ENCODE measurements at places on chromosomes 11 and 22.

GRCh38 chr11:86403458-86403857, 28.8 kb downstream of the CCDC81 start:
- DNase-seq: no peak

DNA sequence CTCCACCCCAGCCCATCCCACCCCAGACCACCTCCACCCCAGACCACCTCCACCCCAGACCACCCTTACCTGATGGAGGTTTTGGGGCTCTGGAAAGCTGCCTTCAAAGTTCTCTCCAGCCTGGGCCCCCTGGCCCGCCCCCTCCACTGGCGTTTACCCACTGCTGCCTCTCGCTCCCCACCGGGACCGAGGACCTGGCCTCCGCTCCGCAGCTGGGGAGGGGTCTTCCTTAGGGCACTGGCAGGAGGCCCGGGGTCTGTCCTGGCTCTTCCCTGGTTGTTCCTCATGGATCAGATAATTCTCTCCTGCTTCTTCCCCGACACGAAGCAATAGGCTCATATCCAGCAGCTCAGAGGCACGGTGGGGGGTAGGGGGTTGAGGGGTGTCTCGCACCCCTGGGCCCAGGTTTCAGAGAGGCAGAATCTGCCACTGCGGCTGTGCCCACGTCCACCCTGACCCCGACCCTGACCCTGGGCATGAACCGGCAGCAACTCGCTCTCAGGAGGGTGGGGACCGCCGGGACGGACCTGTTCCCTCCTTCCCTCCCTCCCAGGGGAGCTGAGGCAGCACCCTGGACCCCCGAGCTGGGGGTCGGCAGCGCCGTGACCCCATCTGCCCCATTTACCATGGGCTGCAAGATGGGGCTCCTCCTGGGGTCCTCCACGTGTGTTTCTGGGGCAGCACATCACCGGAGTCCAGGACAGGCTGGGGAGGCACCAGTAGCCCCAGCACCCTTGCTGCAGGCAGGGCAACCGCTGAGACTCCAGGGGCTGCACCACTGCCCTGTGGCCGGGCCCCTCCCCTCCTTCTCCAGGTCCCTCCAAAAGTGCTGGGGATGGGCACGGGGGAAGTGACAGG, 12.9 kb downstream of the KRTAP5-5 start:
- DNase-seq: no peak

DNA sequence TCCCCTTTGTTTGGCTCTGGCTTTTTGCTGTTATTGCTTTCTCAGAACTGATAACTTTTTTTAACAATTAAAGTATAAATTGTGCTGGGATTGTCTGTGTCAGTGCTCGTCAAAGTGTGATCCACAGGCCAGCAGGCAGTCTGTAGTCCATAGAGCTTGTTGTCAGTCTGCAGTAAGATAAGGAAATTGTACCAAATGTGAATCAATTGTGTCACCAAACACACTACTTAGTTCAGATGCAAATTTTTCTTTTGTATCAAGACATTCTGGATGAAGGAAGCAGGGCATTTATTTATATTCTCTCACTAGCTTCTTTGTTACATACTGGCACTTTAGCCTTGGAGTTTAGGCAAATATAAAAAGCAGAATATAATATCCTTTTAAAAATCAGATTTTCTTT, 121.0 kb downstream of the WNT11 start:
- DNase-seq: no peak

DNA sequence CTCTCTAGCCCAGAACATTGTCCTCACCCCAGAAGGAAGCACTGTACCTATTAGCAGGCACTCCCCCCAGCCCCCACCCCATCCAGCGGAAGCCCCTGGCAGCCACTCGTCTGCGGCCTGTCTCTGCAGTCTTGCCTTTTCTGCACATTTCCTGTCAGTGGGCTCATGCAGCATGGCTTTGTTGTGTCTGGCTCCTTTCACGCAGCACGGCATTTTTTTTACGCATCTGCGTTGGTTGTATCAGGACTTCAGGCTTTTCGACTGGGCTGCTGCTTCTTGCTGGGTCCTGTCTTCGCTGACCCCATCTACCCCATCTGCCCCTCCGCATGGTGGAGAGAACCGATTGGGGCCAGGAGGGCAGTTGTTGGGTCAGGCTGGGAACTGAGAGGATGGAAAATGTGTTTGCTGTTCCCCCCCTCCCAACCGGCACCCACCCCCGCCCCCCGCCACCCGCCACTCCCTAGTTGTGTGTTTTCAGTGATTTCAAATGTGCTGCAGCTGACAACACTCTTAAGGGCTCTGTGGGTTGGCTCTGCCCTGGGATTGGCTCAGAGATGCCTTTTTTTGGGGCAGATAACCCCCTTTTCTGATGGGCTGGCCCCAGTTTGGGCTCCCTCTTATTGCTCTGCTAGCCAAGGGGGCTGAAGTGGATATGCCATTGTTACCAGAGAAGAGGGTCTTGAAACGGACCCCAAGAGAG, 110.0 kb downstream of the KIAA1671 start:
- DNase-seq: no peak

DNA sequence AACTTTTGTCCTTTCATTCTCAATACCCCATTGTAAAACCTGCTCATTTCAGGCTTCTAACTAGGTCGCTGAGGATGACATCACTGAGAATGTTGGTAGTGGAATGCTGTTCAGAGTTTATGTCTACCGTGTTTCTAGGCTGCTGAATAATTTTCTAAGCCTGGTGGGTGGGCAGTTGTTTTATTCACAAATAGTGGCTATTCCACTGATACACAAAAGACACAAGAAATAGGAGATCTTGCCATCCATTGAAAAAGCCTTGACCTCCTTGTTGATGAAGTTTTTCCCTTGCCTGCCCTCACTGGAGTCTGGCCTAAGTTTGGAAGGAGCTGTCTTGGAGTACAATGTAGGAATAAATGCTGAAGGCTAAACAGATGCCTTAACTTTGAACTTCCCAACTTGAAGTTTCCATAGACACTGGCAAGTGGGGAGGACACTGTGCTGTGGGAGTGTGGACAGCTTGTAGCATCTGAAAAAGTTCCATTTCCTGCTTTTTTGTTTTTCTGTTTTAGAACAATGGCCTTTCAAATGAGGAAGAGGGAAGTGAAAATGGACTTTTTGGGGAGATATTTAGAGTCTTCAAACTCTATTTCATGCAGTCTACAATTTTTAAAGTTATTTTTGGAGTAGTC, 59.2 kb downstream of the TRIM44 start:
- no peak for DNase-seq

GRCh38 chr11:18958221-18958910, 19.2 kb upstream of the MRGPRX1 start:
- DNase-seq: no peak

- DNase-seq: no peak
Observed at GRCh38 chr11:114106986-114107385, 47.5 kb downstream of the ZBTB16 start.

DNA sequence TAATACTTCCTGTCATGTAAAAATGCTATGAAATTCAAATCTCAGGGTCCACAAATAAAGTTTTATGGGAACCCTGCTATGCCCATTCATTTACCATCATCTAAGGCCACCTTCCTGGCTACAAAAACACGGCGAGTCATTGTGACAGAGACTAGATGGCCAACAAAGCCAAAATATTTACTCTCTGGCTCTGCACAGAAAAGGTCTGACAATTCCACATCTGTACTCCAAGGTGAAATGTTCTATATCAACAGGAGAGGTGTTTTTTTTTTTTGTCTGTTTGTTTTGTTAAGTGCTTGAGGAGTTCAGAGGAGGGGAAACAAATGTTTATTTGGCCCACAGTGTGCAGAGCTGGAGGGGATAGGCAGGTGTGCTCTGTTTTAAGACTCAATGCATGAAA, 18.6 kb upstream of the TMA7B start:
- DNase-seq: no peak

DNA sequence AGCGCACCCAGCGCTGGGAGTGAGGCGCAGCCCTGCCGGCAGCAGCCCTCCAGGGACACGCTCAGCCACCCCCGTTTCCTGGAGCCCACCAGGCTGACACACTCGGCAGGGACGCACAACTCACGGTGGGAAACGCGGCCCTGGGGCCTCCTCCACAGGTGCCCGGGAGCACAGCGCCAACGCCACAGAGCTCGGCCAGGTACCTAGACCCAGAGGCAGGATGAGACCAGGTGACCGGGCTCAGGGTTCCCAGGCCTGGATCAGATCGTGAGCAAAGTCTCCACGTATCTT, 18.0 kb downstream of the TUBGCP6 start:
- DNase-seq: no peak

GRCh38 chr22:18063306-18063705, 14.5 kb upstream of the PEX26 start:
- DNase-seq: no peak

- no peak for DNase-seq
Observed at GRCh38 chr11:60394666-60395380, 1.4 kb upstream of the MS4A14 start.

GRCh38 chr22:18062421-18062820, 15.4 kb upstream of the PEX26 start:
- no peak for DNase-seq

GRCh38 chr11:79173615-79174014, 267.2 kb downstream of the TENM4 start:
- no peak for DNase-seq

DNA sequence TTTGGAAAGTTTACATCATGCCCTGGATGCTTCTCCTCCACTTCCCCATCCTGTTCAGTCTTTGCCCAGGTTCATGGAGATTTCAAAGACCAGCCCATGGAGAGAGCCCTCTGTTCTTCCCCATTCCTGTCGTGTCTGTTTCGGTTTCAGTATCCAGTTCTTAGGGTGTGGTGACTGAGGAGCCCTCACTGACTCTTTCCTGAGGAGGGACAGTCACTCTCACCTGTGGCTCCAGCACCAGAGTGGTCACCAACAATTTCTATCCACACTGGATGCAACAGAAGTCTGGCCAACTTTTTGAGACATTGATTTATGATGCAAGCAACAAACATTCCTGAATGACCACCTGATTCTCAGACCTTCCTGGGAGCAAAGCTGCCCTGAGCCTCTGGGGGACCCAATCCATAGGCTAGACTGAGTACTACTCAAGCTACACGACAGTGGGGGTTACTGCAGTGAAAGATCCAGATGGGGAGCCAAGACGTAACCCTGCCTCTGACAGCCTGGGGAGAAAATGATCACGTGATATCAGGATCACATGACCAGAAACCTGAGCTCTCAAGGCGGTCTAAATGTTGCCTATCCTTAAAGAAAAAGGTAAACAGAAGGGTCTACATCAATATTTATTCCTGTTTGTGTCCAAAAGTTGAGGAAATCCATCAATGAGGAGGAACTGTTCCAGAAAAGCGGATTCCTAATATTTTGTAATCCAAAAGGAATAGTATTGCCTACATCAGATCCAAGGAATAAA, 76.2 kb upstream of the VPREB1 start:
- DNase-seq: peak; percentile 55

DNA sequence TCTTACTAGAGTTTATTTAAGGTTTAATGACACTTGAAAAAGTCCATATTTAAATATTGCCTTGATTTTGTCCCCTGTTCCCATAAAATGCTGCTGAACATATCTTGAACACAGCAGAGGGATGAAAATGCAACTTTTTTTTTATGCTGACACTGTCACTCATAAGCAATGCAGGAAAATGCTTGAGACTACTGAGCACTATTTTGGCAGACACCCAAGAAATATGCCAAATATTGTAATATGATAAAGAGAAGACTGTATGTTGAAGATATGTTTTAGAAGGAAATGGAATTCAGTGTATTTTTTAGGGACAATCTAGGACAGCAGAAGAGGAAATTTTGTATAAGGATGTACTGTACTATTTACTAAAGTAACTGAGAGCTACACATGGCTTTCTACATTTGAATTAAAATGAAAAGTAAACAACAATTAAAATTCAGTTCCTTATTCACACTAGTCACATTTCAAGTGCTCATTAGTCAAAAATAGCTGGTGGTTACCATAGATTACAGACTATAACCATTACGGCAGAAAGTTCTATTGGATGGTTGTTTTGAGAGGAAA, 58.6 kb downstream of the LRRC4C start:
- DNase-seq: no peak

- no peak for DNase-seq
Observed at GRCh38 chr11:47506795-47507562, 46.0 kb downstream of the CELF1 start.

DNA sequence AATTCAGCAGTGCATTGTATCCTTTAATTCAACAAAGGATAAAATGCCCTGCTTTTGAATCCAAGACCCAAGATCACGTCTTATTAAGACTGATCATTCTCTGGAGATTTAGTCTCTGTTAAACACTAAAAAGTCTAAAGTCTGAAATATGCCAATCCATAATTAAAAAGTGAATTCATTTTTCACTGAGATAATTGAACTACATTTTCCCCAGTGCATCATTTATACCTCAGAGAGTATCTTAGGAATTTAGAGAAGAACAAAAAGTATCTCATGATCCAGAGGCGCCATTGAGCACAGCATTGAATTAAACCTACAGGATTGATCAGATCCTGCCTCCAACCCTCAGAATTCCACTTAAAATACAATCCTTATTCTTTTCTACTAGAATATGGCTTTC, 5.4 kb downstream of the OR5AP2 start:
- no peak for DNase-seq

DNA sequence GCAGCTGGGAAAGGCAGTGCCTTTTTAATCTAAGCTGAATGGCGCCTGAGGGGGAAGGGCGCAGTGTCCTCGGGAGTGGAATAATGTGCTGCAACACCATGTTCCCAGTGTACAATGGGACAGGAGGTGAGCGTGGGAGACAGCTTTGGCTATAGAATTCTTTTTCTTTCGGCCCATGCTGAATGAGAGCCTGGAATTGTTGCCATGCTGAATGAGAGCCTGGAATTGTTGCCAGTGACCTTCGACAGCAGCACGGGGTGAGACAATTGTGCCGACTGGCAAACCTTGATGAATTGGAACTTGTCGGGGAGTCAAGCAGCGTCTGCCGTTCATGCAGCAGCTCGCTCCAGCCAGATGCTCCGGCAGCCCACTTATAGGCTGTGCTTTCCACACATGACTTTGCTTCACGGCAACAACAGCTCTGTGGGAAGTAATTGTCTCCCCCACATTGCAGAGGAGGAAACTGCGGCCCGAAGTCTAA, 141.4 kb upstream of the E2F8 start:
- no peak for DNase-seq

DNA sequence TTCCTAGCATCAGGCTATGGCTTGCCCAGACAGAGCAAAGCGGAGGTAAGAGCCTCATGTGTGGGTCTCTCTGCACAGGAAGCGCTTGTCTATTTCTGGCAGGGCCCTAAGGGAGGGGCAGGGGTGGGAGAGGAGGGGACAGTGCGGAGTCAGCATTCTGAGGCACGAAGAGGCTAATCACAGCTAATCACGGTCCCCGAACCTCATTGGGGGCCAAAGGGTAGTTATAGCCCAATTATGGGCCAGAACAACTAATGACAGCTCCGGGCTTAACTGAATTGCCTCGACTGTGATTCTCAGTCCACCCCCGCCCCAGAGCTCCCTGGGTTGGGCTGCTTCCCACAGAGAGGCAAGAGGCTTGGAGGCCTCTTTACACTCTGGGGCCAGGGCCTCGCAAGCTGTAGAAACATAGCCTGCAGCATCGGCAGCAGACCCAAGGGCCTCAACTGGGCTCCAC, 72.7 kb upstream of the PRDM11 start:
- DNase-seq: no peak

- no peak for DNase-seq
Observed at GRCh38 chr11:76239483-76240160, 33.3 kb upstream of the WNT11 start.

- DNase-seq: no peak
Observed at GRCh38 chr11:2592559-2593392, 107.0 kb downstream of the KCNQ1OT1 start.
